ENCODE measurements at places on chromosomes 6 and 20.

GRCh38 chr20:8693709-8694108 lies 375.2 kb upstream of the PLCB4 start:
- no peak for DNase-seq

DNA sequence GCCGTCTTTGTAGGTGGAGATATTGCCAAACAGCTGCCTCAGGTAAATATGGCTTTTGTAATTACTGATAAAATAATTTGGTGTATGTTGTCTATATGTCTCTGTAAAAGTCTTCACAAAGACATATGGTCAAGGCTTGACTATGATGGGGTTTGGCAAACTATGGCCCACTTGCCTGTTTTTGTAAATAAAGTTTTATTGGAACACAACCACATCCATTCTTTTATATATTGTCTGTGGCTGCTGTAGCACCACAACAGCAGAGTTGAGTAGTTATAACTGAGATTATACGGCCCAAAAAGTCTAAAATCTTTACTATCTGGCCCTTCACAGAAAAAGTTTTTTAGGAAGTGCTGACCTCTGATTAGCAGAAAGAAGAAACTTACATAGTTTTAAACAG lies 133.6 kb downstream of the DNAH8 start:
- DNase-seq, result no peak

DNA sequence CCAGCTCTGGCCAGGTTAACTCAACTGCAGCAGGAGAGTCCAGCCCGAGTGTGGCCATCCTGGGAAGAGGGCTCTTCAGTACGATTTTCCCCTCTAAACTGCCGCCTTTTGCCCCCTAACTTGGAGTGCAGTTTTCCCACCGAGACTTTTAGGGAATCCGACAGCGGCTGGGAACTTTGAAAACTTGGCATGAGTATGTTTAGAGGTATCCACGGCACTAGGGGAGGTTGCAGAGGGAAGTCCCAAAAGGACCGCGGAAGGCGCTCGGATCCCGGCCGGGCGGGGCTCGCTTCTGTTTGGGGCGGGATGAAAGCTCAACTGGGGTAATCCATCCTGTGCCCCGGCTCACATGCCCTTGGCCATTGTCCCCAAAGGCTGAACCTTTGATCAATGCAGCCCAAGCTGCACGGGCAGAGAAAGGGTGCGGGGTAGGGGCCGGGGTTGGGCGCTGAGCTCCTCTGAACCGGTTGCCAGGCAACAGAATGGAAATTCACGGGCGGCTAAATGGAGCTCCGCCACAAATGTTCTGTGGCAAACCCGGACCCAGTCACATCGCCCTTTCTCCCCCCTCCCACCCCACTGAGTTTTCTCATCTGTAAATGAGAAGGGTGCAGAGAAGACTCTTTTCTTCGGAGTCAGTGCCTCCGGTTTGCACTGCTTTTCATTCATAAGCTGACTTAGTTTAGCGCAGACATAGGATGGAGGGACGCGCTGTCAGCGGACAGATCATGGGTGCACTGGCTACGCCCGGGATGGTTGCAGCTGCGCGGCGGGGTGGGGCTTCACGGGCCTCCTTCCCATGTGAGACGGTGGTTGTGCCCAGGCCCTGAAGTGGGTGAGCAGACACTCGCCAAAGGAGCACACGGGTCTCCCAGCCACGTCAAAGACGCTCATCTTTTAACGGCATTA lies 2.3 kb downstream of the BMP6 start:
- DNase-seq, result peak; percentile 65

GRCh38 chr6:109612268-109612667 lies 78.7 kb downstream of the AK9 start:
- no peak for DNase-seq

GRCh38 chr6:129368970-129369369 lies 341.0 kb downstream of the ARHGAP18 start:
- no peak for DNase-seq

DNA sequence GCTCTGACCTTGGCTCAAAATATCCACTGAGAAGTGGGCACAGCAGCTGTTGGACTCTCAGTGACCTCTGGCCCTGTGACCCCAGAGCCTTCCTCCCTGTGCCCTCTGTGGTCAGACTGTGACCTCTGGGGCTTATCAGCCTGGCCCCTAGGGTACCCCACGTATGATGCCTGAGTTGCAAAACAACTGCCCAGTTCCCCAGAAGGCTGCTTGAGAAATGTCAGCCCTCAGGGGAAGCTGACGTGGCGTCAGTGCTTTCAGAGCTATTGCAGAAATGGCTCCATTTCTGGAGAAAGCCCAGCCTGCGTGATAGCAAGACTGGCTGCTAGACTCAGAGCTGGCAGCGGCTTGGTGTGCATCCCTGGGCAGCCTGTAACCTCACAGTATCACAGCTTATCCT lies 31.5 kb upstream of the TGM2 start:
- no peak for DNase-seq

DNA sequence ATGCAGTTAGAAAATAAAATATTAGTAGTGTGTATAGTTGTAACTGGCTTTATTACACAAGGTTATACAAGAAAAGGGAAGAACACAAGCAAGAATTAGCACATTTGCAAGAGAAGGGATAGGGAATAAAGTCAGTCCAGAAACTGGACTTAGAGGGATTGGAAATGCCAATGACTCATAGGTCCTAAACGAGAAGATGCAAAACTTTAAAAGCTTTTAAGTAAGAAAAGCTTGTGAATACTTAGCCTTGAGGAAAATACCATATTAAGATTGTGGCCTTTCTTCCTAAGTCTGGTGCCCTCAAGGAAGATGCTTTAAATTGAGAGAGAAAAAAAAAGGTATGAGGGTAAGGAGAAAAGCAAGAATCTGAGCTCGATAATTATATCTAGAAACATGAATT lies 102.3 kb upstream of the MCHR2 start:
- no peak for DNase-seq

- no peak for DNase-seq
These were observed 122.2 kb downstream of the AFG1L start for GRCh38 chr6:108417027-108417426.

DNA sequence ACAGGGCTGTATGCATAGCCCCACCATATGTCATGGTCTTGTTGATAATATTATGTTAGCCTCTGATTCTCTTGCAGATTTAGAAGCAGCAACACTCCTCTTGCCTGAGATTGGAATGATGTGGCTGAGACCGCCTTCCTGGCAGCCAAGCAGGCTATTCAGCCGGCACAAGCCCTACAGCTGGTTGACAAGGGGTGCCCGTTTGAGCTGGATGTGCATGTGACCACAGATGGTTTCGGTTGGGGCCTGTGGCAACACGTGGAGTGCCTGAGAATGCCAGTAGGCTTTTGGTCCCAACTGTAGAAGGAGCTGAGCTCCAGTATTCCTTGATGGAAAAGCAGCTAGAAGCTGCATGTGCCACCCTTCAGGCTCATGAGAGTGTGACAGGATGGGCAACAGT lies 303.6 kb upstream of the POU3F2 start:
- no peak for DNase-seq

GRCh38 chr6:167758309-167759023 lies 68.2 kb upstream of the AFDN start:
- no peak for DNase-seq

GRCh38 chr6:37640786-37641395 lies 56.8 kb downstream of the MDGA1 start:
- DNase-seq, result no peak

DNA sequence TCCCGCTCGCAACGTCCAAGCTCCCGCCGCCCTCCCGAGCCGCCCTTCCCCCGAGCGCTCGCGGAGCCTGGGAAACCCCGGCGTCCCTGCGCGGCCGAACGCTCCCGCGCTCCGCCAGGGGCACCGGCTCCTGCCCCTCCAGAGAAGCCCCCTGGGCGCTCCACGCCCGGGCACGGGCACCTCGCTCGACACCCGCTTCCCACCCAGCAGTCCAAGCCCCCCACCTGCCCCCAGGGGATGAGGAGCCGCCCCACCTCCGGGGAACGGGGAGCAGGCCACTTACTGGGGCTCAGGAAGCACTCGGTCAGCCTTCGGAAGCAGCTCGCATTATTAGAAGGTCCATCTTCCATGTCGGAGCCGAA lies 1.4 kb downstream of the PDE10A start:
- DNase-seq, result peak; percentile 59

DNA sequence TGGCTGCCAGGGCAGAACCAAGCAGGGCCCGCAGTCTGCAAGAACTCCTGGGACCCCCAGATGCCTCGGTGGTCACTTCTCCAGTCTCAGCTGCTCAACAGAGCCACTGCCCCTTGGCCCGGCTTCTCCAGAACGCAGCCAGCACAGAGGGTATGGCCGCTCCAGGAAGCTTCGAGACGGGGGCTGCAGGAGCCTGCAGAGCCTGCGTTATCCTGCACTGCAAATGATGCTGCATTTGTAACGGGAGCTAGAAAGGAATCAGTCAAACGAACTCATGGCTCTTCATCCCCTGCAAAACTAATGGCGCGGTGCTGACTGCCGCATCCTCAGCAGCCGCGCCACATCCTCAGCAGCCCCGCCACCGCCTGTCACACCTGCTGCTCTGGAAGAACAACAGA lies 254.9 kb downstream of the TAF4 start:
- DNase-seq, result no peak

- DNase-seq, result no peak
These were observed 182.1 kb upstream of the SNX9 start for GRCh38 chr6:157640746-157641451.

DNA sequence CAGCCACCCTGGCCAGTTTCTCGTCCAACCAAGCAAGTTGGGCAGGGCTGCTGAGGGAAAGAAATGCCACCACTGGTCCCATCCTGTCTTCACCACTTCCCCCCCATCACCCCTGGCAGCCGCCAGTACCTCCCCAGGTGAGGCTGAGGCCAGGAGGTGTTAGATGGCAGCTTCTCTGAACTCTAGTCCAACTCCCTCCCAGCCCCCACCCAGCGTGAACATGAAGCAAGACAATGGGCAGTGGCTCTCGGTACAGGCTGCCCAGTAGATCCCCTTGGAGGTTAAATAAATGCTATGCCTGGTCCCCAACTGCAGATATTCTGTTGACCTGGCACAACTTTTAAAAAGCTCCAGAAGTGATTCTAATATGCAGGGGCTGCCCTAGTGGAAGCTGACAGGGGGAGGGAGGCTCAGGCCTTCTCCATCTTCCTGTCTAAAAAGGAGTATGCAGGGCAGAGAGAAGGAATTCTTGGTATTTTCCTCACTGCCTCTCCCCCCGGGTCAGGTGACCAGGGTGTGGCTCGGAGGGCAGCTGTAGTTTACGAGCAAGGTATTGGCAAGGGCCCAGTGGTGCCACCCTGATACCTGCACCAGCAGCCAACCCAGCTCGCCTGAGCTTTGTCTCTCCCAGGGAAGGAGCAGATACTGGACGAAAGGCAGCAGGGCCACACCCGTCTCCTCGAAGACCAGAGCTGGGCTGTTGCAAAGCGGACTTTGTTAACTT lies 25.7 kb downstream of the KCNK5 start:
- no peak for DNase-seq

DNA sequence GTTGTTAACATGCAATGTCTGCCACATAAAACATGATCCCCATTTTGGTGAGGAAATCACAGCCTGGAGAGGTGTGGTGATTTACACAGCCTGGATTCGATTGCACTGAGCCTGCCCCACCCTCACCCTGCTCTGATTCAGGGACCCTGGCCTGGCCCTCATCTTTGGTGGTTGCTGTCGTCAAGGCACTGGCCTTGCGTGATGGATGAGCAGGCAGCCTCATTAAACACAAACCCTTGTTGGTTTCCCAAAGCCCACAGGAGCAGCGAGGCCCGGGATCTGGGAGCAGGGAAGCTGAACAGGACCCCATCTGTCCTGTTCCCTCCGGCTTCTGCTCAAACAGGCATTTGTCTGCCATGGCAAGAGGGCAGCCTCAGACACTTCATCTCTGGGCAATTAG lies 70.8 kb downstream of the CHMP4B start:
- DNase-seq, result no peak

DNA sequence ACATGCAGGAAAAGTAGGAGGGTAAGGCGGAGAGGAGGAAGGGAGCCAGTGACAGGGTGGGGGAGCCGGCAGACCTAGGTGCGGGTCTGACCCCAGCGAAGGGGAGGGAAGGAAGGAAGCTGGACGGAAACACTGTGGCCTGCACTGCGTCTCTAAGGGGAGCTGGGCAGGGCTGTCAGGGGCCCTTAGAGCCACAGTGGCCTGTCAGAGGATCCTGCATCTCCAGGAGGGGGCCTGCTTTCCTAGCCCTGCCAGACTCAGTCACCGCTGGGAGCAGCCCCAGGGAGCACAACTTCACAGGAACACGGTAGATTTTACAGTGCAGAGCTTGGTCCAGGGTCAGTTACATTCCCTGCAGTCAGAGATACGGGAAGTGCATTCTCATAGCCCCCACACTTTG lies 118.2 kb downstream of the PACRG start:
- DNase-seq, result no peak

DNA sequence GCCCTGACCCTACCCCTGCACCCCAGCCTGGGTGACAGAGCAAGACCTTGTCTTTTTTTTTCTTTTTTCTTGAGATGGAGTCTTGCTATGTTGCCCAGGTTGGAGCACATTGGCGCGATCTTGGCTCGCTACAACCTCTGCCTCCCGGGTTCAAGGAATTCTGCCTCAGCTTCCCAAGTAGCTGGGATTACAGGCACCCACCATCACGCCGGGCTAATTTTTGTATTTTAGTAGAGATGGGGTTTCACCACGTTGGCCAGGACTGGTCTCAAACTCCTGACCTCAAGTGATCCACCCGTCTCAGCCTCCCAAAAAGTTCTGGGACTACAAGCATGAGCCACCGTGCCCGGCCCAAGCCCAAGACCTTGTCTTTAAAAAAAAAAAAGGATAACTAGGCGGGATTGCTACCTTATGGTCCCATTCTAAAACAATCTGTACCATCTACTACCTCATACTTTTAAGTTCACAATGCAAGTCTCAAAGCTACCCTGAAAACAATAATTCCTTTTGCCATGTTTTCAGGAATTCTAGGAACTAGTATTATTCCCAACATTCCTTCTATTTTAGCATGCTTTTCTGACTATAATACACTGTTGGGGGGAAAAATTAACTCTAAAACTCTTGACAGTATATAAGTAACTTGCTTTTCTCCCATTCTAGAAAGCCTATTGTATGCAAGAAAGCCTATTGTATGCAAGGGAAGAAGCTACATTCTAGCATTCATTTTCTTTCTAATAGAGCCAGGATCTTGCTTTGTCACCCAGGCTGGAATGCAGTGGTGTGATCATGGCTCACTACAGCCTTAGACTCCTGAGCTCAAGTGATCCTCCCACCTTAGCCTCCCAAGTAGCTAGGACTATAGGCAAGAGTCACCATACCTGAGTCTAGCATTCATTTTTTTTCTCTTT lies 6.6 kb downstream of the TUBB start:
- no peak for DNase-seq

DNA sequence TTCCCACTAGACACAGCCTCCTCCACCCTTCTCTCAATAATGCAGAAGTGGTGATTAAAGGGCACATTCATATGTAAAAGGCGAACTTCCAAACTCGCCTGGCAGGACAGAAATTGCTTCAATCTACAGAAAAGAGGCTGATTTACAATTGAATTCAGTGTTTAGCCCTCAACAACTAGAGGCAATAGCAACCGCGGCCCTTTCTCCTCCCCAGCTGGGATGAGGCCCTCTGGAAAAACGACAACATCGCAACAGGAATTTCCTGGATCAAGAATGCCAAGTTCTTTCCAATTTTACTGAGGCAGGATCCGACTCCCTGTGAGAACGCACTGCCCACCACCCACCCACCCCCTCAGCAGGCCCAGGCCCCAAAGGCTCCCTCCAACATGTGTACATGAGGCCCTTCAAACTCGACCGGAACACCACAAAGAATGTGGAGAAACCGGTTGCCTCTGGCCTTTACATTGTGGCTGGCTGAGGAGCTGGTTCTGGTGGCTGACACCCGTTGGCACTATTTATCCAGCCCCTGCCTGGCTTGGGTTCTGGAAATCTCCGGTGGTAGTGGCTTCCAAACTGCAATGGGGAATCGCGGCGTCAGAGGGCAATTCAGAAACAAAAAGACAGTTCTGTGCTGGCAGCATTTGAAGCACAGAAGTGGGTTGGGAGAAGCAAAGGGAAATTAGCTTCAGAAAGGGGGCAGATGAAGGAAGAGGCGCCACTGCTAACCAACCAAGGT lies 36.8 kb downstream of the ZMYND8 start:
- no peak for DNase-seq
